ENCODE measurements at places on chromosomes 11 and 22.
A peak's percentile ranks its signal among the peaks of the same experiment; 100 is the strongest.

DNA sequence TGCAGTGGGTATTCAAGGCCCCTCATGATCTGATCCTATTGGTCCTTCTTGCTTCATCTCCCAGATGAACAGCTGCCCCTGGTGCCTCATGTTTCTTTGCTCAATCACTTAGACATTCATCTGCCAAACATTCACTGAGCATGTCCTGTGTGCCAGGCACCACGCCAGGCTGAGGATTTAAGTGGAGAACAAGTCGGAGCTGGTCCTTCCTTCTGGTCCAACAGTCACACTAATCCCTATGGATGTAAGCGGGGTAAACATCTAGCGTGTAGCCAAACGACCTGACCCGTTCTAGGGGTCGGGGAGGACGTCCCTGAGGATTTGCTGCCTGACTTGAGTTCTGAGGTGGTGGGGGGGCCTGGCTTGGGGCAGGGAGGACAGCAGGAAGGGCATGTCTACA is 21.9 kb downstream of the ZMAT5 start:
- DNase-seq, result peak; percentile 37

GRCh38 chr11:102197670-102198139 is 87.5 kb downstream of the YAP1 start:
- DNase-seq, result no peak

GRCh38 chr11:64854534-64855502 is 10.4 kb upstream of the CDC42BPG start:
- no peak for DNase-seq

DNA sequence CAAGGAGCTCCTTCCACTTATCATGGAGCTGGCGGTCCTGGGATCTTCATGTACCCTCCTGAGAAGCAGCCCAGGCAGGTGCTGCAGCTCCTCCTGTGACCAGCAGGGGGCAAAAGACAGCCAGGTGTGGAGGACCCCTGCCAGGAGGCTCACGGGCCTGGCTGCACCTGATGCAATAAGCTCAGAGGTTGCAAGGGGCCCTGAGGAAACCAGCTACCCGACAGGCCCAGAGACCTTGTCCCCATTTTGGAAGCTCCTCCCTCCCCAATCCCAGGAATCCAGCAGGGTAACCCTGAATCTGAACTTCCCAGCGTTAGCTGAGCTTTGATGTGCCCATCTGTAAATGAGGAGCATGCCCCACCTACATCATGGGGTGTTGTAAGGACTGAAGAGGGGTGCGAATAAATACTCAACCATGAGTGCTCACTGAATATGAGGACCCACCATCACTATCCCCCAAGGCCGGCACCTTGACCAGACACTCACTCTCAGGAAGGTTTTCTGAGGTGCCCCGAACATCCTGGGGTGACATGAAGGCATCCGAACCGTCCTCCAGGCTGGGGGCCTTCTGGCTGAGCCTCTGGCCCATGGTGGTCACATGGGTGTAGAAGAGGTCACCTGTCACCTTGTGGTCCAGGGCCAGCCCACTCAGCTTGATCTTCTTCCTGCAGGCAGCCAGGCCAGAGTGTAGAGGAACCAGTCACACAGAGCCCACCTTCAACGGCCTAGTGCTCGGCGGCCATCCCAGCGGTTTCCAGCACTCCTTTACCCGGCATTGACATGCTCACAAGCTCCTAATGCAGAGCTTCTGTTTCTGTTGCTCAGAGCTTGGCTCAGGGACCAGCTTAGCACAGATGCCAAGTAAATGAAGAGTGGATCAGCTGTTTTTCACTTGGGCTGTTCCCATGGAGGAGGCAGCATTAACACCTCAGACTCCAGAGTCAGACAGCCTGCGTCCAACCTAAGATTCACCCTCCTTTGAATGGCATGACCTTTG is 21.7 kb downstream of the SLC43A1 start:
- DNase-seq, result no peak

DNA sequence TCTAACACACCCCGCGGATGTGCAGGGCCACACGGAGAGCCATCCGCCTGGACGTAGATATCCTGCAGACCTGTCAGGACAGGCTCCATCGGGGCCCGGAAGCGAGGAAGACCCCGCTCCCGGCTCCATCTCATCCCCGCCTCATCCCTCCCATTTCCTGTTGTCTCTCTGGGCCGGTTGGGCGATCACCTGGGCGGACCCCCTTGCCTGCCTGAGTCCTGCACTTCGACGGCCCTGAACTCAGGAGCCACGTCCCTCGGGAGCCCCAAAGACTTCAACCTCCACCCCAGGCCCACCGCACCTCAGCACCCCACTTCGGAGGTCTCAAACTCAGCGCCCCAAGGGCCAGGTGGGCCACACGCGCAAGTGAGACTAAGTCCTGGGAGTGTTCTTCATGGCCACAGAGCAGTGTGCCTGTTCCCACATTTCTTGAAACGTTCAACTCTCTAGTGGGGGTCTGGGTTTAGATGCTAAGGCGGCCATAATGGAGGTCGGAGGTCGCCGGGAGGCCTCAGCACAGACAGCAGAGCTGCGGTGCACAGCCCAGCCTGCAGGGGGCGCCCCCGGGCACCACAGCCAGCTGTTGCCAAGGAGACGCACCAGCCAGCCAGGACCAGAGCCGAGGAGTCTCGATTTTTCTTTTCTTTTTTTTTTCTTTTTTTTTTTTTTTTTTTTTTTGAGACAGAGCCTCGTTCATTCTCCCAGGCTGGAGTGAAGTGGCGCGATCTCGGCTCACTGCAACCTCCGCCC is 26.0 kb upstream of the FADD start:
- DNase-seq, result no peak

DNA sequence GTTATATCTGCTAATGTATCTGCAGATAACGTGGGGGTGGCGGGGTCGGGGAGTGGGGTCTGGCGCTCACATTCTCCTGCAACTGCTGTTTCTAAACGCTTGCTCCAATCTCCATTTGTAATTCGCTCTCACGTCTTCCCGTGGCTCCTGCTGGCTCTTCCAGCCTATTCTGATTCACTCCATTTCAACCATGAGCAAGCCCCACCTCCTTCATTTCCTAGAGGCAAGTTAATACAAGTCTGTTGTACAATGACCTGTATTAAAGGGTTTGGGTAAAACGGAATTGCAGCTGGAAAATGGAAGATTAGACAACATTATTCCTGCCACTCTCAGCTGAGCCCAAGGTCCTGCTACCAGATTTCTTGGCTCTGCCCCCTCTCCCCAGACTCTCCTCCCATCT is 132.3 kb downstream of the CSNK2A3 start:
- DNase-seq, result no peak

GRCh38 chr11:131686836-131687235 is 316.4 kb downstream of the NTM start:
- DNase-seq, result no peak

DNA sequence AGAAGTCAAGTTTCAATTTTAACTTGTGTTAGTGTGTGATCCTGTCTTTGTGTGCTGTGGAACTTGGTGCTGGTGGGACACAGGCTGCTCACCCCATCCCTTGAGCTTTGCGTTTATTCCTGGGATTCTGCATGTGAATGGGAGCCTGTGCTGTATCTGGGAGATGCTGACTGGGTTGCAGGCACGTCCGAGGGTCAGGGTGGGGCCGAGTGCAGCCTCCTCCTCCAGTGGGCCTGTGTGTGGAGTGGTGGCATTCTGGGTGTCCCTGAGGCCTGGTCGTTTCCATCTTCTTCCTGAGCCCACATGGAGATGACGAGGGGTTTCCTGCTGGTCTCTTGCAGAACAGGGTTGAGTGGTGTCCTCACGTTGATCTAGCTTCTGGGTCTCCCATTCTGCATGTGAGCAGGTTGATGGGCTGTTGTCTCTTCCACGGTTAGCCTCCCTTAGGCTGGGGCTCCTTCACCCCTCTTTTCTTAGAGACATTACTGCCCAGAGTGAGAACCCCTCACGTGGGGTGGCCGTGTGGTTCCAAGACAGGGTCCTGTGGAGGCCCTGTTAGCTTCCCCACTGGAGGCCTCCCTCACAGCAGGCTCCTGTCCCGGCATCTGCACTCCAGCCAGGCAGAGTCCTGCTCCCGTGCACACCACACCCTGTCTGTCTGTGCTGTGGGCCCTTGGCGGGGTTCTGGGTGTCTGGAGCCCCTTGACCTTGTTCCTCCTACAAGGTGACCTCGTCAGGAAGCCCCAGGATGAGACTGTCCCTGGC is 4.9 kb downstream of the PTDSS2 start:
- no peak for DNase-seq

DNA sequence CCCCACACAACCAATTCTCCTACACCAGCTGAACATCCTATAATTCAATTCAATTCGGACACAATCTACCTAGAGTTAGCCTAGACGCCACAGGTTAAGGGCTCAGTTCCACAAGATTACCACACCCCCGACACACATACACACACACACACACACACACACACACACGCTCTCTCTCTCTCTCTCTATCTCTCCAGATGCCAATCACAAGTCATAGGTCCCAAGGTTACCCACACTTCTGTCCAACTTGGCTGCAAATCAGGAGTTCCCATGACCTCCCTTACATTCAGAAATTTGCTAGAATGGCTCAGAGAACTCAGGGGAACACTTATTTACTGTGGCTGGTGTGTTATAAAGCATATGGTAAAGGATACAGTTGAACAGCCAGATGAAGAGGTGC is 204.0 kb downstream of the DBX1 start:
- DNase-seq, result no peak

GRCh38 chr11:90747057-90747456 is 524.2 kb upstream of the CHORDC1 start:
- no peak for DNase-seq

DNA sequence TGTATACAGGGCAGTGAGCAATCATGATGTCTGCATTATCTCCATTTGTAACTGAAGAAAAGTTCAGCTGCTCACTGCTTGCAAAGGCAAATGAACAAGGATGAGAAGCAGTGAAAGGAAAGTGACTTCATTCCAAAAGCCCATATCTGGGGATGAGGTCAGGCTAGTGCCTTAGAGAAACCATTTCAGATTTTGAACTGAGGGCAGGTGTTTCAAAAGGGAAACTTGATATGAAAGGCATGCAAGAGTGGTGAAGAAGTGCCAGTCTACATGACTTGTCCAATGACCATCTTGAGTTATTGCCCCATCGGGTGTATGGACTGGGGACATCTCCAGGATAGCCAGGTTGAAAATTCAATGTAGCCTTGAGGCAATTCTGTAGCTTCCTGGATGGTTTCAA is 7.3 kb upstream of the APOL4 start:
- no peak for DNase-seq

- no peak for DNase-seq
Measured at GRCh38 chr11:113496026-113496651, 20.9 kb upstream of the DRD2 start.

GRCh38 chr22:50302041-50302541 is 5.4 kb downstream of the PLXNB2 start:
- no peak for DNase-seq

GRCh38 chr11:90392692-90393091 is 169.8 kb upstream of the CHORDC1 start:
- no peak for DNase-seq

DNA sequence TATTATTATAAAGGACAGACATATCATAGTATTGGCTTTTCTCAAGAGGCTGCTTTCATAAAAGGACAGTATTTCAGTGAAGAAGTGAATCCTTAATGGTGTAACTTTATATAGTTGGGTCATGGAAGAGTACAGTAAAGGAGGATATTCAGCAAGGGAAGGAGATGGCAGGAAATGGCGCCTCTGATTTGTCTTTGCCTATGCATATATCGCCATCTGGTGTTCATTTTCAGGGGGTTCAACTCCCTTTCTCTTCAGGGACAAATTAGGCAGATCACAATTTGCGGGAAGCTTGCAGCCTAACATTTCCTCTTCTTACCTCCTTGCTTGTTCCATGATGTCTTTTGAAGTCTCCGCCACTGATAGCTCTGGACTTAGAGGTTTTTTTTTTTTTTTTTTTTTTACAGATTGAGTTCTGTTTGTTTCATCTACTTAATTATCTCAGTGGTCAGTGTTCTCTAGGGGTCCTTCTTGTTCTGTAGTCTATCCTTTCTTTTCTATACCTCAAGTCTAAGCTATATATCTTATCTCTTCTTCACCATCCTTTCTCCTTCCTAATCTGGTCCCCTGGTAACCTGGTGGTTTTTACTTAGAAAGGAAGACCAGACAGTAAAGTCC is 21.8 kb upstream of the RRM1 start:
- DNase-seq, result peak; percentile 60

GRCh38 chr11:64107303-64107702 is 58.6 kb downstream of the MACROD1 start:
- no peak for DNase-seq

- DNase-seq, result no peak
Measured at GRCh38 chr11:1641096-1641495, 11.5 kb downstream of the KRTAP5-5 start.

GRCh38 chr22:27461470-27461869 is 340.1 kb downstream of the MN1 start:
- no peak for DNase-seq

DNA sequence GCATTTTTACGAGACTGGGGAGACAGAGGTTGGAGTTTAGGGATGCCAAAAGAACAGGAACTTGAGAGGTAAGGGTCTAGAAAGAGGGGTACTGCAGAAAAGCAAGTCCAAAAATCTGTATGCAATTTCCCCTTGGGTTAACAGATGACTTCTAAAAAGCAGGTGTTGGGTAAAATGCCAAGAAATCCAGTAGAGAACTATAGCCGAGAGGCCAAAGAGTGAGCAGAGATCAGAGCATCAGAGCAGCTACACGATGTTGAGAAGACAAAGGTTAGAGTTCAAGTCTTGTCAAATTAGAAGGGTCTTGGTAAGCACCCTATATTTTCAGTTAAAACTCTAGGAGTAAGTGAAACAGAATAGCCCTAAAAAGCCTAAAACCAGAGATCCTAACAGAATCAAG is 145.2 kb downstream of the FCHSD2 start:
- no peak for DNase-seq

GRCh38 chr11:78676026-78676557 is 101.4 kb upstream of the NARS2 start:
- no peak for DNase-seq

DNA sequence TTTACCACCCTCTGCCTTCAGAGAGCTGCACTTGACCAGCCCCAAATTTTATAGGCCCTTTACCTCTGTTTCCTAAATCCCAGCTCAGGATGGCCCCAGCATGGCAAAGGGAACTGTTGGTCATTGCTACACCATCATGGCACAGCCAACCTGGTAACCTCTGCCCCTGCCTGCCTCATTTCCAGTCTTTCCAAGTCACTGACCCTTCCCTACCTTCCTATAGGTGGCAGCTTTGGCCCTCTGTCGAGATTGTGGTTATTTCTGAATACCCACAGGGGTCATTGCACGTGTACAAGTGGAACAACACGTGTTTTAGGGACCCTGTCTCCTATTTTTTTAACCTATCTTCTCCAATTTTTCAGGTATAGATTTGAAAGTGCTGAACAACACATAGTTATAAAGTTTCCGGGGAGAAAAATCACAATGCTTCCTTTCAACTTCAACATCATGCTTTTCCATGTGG is 2.8 kb downstream of the GALNT18 start:
- DNase-seq, result no peak

GRCh38 chr11:103923451-103923931 is 112.9 kb upstream of the DDI1 start:
- DNase-seq, result no peak

DNA sequence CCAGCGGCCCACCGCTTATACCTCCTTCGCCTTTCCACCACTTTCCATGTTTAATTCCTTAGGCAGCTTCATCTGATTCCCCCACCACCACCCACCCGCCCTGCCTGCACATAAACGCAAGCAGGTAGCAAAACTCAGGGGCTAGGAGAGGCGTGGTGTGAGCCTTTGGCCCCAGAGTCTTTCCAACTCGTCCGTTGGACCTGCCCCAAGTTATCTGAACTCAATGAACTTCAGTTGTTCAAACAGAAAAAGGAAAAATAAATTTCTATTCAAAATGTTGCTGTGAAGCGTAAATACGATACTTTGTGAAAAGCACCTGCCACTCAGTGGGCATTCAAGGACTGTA is 814 bp upstream of the CDON start:
- no peak for DNase-seq

Data from SHP77 (cell line).